Stimulated activated CD8-positive, alpha-beta memory T cell treated with anti-CD3 and anti-CD28 coated beads, Interleukin-15, amount 100 ng/mL, for 1 hour (primary cell): ENCODE measurements at places on chromosomes 11 and 22.

- no peak for DNase-seq
Measured at GRCh38 chr11:75733431-75734107, 15.9 kb downstream of the MOGAT2 start.

DNA sequence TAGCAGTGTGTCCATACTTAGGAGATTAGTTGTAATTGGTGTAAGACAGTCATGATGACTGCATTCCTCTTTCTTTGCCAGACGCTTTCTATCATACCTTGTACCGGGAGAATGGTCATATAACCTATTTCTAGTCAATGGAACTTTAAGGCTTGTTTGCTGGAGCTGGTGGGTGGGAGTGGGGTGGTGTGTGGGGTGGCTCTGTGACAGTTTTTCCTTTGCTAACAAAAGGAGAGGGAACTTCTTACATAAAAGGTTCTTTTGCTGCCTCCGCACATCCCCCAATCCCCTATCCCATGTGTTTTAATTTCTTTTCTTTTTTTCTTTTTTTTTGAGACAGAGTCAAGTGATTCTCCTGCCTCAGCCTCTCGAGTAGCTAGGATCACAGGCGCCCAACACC lies 9.8 kb upstream of the NUCB2 start:
- no peak for DNase-seq

DNA sequence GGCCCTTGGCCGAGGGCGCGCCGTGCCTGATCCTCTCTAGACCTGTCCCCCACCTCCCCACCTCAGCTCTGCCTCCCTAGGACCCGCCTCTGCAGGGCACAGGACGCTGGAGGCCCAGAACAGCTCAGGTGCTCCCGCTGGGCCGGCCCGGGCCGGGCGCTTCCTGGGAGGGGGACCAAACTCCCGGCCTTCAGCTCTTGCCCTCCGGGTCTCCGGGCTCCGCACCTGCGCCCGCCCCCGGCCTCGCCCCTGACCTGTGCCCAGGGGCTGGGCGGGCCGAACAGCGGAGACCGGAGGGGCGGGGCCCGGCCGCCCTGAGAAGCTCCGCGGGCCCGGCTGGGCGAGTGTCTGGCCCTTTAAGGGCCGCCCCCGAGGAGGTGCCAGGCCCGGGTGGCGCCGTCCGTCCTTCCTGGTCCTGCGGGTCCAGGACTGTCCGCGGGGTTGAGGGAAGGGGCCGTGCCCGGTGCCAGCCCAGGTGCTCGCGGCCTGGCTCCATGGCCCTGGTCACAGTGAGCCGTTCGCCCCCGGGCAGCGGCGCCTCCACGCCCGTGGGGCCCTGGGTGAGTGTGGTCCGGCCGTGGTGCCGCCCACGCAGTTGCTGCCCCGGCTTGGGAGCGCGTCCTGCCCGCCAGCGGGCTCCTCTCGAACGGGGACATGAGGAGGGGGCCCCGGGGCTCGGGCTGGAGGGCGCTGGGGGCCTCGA lies at the start of gene SSH3:
SSH3 (plus strand) TSS at position 399 of the 703 bp plus-strand sequence; CDS start at position 495, 96 bp downstream.
- no peak for DNase-seq

GRCh38 chr11:96055706-96056387 lies 131.9 kb upstream of the MTMR2 start:
- no peak for DNase-seq

DNA sequence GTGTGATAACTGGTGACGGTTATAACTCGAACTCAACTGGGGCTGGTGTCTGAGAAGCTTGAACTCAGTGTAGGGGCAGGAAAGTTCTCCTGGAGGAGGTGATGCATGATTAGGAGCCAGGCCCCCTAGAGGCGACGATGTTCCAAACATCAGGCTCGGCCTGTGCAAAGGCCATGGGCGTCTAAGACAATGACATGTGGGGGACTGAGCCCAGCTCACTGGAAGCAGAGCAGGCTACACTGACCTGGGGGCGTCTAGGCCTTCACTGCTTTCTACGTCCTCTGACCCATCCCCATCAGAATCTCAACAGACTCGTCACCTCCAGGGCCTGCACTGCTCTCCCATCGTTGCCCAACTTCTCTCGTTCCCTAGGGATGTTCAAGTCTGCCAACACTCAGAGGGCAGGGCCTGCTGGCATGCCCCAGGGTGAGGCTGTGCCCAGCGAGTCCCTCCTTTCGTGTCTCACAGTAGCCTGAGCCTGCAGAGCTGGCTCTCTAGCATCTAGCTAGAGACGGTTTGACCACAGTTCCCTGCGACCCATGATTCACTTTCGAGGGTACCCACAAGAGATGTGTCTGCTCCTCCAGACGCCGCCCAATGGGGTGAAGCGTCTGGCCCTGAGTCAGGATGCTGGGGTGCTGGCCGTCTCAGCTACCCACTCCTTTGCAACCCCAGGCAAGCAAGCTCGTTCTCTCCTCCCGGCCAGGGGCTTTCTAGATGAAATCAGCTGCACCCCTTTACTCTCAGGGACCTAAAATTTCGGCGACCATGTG lies 1.1 kb upstream of the ATG16L2 start:
- DNase-seq = peak; percentile 33

DNA sequence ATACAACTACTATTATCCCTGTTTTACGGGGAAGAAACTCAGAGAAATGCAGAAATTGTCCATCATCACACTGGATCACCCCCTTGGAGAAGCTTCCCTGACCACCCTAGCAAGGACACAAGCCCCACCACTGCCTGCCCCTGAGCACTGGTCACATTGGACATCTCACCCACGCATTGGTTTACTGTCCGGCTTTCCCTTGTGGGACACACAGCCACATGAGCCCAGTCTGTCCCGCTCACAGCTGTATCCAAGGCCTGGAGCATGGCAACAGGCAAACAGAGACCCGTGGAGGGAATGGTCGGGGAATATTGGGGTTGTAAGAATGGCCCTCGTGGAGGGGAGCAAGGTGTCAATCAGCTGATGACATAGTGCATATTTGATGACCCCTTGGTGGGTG lies 42.7 kb upstream of the FGF3 start:
- DNase-seq = no peak

DNA sequence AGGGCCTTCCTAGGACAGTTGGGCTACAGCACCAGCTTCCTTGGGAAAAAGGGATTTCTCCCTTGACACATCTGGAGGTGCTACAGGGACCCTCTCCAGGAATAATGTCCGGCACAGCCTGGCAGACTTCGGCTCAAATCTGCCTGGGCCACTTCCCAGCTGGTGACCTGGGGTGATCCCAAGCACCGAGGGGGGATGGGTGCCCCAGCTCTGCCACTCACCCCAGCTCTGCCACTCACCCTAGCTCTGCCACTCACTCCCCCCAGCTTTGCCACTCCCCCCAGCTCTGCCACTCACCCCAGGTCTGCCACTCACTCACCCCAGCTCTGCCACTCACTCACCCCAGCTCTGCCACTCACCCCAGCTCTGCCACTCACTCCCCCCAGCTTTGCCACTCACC lies 9.9 kb downstream of the OSBPL5 start:
- DNase-seq = no peak
